Stimulated activated CD8-positive, alpha-beta memory T cell treated with anti-CD3 and anti-CD28 coated beads, Interleukin-15, amount 100 ng/mL, for 4 hours (primary cell): ENCODE measurements at places on chromosomes 5 and 9.

- DNase-seq: no peak
Observed at GRCh38 chr5:14197056-14197455, 53.9 kb downstream of the TRIO start.

DNA sequence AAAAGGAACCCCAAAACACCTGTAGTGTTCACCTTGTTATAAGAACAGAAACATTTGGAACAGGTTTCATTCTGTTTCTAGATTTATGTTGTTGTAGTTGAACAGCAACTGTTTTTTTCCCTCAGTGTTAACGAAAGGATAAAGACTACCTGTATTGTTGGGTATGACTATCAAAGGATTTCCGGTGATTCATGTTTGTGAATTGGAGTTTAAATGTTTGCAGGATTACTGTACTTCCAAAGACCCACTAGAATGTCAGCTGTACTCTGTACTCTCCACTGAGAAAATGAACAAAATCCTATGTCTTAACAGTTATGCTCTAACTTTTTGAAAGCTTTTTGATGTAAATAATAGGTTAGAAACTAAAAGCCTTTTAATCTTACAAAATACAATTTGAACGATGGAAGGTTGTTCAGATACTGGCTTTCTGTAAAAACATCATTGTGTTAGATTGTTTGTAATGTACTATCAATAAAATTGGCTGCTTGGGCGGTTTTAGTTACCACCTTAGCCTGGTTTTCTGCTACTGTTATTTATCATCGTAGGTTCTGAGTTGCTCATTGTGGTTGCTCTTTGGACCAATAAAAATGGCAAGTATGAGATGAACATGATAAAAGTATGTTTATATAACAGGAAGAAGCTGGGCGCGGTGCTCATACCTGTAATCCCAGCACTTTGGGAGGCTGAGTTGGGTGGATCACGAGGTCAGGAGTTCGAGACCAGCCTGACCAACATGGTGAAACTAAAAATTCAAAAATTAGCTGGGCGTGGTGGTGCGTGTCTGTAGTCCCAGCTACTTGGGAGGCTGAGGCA, 44.1 kb downstream of the DCP2 start:
- no peak for DNase-seq

DNA sequence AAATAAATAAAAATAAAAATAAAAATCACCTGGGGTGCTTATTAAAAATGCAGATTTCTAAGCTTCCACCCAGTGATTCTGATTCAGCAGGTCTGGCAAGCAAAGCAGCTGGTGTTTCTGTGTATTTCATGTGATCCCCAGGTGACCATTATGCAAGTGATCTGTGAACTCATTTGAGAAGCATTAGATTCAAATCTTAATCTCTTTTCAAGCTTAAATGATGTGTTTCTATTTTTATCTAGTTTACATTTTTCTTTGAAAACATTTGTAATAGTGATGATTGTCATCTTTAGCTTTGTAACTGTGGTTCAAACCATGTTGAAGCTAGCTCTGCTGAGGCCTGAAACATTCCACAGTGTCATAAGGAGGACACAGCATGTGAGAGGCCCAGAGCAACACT, 804.8 kb upstream of the ZNF608 start:
- DNase-seq: no peak

- no peak for DNase-seq
Observed at GRCh38 chr5:151547364-151547763, 43.8 kb downstream of the FAT2 start.

- no peak for DNase-seq
Observed at GRCh38 chr5:113336975-113337374, 97.8 kb downstream of the TSSK1B start.

DNA sequence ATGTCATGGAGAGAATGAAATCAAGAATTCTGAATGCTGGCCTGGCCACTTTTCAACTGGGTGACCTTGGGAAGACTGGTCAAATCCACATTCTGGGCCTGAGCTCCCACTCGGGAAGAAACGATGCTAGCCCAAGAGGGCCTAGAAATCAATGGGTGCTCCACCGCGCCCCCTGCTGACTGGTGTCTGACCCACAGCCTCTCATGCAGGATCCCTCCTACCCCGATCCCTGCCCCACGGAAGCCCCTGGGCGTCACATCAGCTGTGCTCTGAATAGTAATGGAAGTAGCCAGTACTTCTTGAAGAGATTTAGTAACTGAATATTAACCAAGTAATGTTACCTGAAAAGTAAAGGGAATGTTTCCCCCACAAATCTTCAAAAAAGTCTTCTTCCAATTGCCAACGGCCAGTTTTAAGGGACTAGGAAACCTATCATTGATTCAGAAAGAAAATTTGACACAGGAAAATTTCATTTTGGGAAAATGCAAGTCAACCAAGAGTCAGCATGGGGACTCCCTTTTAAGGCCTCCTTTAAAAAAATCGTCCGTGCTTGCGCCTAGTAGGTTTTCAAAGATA, 43.9 kb downstream of the CRB2 start:
- no peak for DNase-seq

- no peak for DNase-seq
Observed at GRCh38 chr5:73250645-73251044, 77.7 kb downstream of the TMEM174 start.

DNA sequence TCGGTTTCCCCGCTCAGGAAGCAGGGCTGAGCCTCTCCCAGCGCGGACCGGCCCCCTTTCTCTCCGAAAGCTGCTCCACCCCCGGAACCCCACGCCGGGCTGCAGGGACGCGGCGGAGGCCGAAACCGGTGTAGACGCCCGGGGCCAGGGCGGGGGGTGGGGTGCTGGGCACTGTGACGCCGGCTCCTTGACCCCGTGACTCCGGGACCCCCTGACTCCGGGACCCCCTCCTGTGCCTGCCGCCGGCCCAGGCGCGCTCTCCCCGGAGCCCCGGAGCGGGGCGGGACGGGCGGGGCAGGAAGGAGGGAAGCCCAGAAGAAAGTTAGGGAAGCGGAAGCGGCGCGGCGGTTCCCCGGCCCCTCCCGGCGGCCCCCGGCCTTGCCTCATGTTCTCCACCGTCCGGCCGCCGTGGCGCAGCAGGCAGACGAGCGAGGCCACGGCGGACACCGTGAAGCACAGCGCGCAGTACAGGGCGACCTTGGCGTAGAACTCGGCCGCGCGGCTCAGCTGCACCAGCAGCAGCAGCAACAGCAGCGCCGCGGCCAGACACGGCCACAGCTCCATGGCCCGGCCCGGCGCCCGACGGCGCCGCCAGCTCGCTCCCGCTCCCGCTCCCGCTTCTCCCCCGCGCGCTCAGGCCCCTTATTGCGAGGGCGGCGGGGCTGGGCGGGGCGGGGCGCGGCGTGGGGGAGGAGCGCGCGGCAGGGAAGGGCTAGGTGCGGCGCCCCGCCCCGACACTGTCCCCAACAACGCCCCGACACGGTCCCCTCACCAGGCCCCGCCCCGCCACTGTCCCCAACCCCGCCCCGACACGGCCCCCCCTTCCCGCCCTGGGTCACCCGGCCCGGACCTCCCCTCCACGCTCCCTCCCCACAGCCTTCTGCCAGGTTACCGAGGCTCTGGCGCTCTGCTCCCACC, at the start of gene AGPAT2:
TSS of gene AGPAT2 (minus strand) at position 664 of the 918 bp plus-strand sequence. CDS start at position 564, 100 bp downstream.
- DNase-seq: no peak

GRCh38 chr5:142918959-142919635, 148.9 kb downstream of the ARHGAP26 start:
- no peak for DNase-seq

- peak; percentile 49 for DNase-seq
Observed at GRCh38 chr5:132263548-132264261, 6.2 kb downstream of the PDLIM4 start.

DNA sequence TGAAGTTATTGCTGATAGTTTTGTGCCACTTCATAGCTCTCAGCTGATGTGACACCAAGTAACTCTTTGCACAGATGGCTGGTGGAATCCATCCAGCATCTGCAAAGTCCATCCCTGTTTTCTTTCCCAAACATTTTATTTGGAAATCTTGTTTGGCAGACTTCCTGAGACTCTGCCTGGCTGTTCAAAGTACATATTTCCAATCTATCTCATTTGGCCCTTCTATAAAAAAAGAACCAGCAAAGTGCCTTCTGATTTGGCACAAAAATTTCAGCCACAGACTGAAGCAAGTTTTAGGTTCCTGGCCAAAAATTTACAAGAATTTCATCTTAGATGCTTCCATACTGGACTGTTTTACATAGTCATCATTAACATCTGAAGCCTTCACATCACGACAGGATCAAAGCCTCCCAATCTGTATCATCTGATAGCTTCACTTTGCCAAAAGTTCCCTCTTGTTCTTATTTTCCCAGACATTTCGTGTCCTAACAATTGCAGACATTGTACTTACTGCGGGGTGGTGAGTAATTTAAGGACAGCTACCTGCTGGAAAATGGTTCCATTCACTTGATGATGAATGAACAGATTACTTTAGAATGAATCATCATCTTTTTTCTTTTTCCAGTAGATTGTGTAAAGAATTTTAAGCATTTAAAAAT, 377.3 kb downstream of the KIAA0825 start:
- DNase-seq: no peak

GRCh38 chr9:90991953-90992352, 190.3 kb downstream of the SYK start:
- DNase-seq: no peak

- DNase-seq: no peak
Observed at GRCh38 chr5:107554776-107555424, 115.8 kb downstream of the EFNA5 start.

DNA sequence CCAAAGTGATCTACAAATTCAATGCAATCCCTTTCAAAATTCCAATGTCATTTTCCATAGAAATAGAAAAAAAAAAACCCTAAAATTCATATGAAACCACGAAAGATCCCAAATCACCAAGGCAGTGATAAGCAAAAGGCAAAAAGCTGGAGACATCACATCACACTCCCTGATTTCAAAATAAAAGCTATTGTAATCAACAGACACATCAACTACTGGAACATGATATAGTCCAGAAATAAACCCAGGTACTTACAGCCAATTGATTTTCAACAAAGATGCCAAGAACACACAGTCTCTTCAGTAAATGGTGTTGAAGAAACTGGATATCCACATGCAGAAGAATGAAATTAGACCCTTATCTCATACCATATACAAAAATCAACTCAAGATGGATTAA, 224.0 kb downstream of the WDR70 start:
- DNase-seq: no peak

DNA sequence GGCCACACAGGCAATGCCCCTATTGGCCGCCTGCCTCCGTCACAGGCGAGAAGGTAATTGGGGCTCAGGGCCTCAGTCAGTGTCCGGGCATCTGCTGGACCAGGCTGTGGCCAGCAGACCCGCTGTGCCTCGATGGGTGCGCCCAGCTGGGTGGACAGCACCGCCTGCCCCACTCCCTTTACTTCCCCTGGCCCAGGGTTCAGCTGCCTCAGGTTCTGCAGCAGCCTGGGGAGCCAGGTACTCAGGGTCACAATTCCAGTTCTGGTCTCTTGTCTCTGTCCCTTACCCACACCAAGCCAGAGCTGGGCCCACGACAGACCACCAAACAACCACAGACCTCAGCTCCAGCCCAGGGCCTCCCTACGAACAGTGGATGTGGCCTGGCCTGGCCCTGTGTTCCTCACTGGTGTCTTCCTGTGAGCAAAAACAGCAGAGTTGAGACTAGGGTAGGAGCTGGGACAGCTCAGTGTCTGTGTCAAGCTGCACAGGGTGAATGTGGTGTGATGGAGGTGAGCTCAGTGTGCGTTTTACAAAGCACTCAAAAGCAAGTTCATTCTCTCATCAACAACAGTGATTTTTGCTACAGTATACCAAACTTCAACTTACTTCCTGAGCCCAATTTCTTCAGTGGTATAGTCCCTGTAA, 33.4 kb upstream of the SUSD3 start:
- DNase-seq: no peak

- no peak for DNase-seq
Observed at GRCh38 chr5:143002459-143003327, 232.5 kb downstream of the ARHGAP26 start.

GRCh38 chr5:149260761-149261160, 10.9 kb upstream of the AFAP1L1 start:
- no peak for DNase-seq

DNA sequence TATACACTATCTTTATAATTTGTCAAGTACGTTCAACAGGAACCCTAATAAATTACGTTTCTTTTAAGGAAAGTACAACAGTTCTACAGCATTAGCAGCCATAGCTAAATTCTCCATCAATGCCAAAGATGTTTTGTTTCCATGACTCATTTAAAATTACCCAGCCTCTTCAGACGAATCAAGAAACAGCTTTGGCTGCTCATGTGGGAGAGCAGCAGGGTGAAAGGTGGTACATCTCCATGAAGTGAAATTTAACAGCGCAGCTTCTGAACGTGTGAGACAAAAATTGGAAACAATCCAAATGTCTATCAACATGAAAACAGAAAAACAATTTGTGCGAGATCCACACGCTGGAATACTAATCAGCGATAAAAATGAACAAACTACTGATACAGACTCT, 327.3 kb upstream of the CDH6 start:
- no peak for DNase-seq

- no peak for DNase-seq
Observed at GRCh38 chr5:122877518-122877917, 32.1 kb downstream of the SNX24 start.

DNA sequence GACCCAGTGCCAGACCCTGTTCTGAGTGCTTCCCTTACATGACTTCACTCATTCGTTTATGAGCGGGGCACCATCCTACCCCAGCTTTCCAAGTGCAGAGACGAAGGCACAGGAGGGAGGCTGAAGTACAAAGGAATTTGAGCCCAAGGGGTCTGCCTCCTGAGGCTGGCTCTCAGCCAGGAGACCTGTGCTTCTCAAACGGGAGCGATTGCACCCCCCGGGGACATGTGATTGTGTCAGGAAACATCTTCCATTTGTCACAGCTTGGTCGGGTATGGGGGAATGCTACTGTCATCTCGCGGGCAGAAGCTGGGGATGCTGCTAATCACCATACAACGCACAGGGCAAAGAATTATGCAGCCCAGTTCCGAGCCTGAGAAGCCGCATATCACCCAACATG, 23.9 kb downstream of the ADCY2 start:
- no peak for DNase-seq

DNA sequence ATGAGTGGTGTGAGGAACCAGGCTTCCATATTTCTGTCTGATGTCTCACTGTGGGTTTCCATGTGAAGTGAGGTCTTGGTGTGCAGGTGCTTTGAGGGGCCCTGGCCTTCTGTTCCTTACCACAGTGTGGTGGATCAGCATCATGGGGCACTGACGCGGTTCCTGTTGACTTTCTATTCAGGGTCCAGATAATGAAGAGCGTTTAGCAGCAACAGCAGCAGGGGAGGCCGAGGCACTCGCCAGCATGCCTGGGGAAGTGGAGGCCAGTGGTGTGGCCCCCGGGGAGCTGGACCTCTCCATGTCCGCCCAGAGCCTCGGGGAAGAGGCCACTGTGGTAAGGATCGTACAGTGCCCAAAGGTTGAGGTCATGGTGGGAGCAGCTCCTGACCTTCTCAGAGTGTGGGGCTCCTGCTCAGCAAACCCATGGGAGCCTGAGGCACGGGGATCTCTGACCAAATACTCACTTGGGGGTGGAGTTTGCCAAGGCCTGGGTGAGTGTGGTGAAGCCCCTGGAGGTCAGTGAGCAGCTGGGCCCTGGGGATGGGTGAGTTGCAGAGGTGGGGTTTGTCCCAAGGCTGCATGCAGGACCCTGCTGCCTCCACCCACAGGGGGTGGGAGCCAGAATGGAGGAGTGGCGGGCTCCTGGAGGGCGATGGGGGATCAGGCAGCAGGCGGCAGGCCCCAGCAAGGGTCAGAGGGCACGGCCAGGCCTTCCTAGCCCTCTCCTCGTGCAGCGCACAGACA, 61.2 kb downstream of the COL15A1 start:
- DNase-seq: no peak

GRCh38 chr5:87754009-87754757, 341.5 kb upstream of the CCNH start:
- DNase-seq: no peak
